Suprapubic skin (tissue), 4 donors: ENCODE measurements at places on chromosomes 3 and 15.

- H3K4me1 ChIP-seq = peaks cover 5% of the 10 kb centered on the region
- peaks cover 8% of the 10 kb centered on the region for H3K27me3 ChIP-seq
Measured at GRCh38 chr3:53630547-53630946, 136.1 kb downstream of the CACNA1D start.

GRCh38 chr15:57890351-57890750 is 175.2 kb downstream of the ALDH1A2 start:
- no peak overlapping the region for H3K27ac ChIP-seq
- H3K36me3 ChIP-seq = no peaks in the 10 kb centered on the region
- peaks cover 5% of the 10 kb centered on the region for H3K27me3 ChIP-seq
- no peak for DNase-seq
- H3K4me1 ChIP-seq = no peaks in the 10 kb centered on the region
- no peak overlapping the region for H3K4me3 ChIP-seq

DNA sequence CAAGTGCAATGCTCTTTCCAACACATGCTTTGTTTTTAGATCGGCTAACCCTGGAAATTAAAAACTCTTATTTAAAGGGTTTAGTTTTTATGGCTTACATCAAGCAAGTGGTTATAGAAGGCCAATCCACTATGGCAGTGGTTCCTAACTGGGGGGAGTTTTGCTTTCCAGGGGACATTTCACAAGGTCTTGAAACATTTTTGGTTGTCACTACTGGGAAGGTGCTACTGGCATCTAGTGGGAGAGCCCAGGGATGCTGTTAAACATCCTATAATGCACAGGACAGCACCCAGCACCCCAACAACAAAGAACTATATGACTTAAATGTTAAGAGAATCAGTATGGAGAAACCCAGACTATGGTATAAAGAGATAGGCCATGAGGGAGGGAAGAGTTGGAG is 439.0 kb downstream of the NTRK3 start:
- no peaks in the 10 kb centered on the region for H3K36me3 ChIP-seq
- H3K27me3 ChIP-seq = no peaks in the 10 kb centered on the region
- no peak for DNase-seq
- no peaks in the 10 kb centered on the region for H3K4me1 ChIP-seq

- H3K36me3 ChIP-seq = no peaks in the 10 kb centered on the region
- no peaks in the 10 kb centered on the region for H3K27me3 ChIP-seq
- DNase-seq = no peak
- H3K4me1 ChIP-seq = peaks cover 25% of the 10 kb centered on the region
Measured at GRCh38 chr15:33136353-33136752, 58.2 kb downstream of the FMN1 start.

- H3K4me3 ChIP-seq = no peak overlapping the region
- no peaks in the 10 kb centered on the region for H3K27me3 ChIP-seq
- peaks cover 47% of the 10 kb centered on the region for H3K36me3 ChIP-seq
- no peak for DNase-seq
Measured at GRCh38 chr3:195696632-195697278, 24.0 kb upstream of the MUC20 start.

DNA sequence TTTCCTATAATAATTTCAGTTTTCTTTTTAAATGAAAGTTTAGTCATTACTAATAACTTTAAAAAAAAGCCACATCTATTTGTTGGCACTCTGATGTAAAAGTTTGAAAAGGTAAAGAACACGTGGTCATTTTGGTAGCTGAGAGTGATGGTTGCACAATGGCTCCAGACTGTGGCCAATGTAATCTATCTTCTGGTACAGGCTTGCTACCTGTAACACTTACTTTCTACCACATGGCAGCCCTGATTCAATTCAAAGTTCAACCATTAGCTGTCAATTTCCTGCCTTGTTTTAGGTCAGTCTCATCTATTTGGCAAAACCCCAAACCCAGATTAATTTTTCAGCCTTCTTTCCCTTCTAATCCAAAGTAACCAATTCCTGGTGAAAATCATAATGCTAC is 126.1 kb downstream of the TUSC7 start:
- H3K36me3 ChIP-seq = no peaks in the 10 kb centered on the region
- DNase-seq = no peak
- no peaks in the 10 kb centered on the region for H3K4me1 ChIP-seq
- H3K27ac ChIP-seq = no peak overlapping the region
- no peak overlapping the region for H3K4me3 ChIP-seq
- no peaks in the 10 kb centered on the region for H3K27me3 ChIP-seq

- no peaks in the 10 kb centered on the region for H3K36me3 ChIP-seq
- no peak for DNase-seq
- H3K4me3 ChIP-seq = no peak overlapping the region
- no peaks in the 10 kb centered on the region for H3K4me1 ChIP-seq
- H3K27me3 ChIP-seq = no peaks in the 10 kb centered on the region
Measured at GRCh38 chr3:3918763-3919162, 119.5 kb downstream of the LRRN1 start.

DNA sequence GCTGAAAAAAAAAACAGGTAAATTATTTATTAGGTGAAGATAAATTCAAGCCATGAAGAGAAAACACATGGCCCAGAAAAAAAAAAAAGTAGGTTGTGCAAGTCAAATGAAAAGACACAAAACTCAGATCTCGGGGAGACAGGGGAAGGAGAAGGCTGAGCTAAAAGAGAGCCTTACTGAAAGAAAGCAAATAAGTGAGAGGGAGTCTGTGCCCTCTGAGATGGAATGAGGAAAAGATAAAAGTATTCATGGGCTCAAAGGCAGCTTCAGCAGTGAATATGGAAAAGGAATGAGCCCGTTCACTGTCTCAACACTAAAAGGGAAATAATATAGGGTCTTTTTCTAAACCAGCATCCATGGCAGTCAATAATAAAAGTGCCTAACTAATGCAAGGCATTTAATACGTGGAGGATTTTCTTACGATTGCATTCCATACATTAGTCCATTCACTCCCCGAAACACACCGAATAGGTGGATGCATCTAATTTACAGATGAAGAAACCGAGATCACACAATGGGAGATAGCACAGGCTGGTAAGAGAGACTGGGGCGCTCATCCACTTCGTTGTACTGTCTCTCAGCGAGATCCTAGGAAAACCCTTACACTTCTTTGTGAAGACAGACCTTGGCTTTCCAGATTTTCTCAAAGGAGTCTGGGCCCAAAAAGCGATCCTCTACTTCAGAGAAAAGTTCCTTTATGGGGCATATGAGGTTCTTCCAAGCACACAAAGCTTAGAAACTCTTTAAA is 1.1 kb downstream of the TFDP2 start:
- no peak for DNase-seq
- H3K4me1 ChIP-seq = peaks cover 43% of the 10 kb centered on the region
- peak overlapping the region; percentile 95 for H3K27ac ChIP-seq

DNA sequence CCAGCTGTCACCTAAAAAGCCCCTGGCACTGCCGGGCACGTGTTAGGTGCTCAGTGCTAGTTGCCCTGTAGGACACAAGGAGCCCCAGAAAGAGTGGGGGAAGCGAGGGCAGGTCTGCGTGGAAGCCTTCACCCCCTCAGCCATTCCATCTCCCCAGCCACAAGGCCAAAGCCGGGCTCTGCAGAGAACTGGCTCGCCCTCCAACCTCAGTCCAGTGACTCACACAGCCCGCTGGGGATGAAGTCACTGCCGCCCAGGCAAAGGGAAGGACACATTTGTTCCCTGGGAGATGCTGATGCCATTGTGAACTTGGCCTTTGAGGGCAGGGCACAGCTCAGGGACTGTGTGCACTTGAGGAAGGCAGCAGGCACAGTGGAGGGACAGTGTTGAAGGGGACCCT is 48.1 kb downstream of the IQSEC1 start:
- H3K27me3 ChIP-seq = no peaks in the 10 kb centered on the region
- no peak overlapping the region for H3K27ac ChIP-seq
- DNase-seq = no peak
- H3K4me1 ChIP-seq = peaks cover 41% of the 10 kb centered on the region
- no peaks in the 10 kb centered on the region for H3K36me3 ChIP-seq
- no peak overlapping the region for H3K4me3 ChIP-seq

DNA sequence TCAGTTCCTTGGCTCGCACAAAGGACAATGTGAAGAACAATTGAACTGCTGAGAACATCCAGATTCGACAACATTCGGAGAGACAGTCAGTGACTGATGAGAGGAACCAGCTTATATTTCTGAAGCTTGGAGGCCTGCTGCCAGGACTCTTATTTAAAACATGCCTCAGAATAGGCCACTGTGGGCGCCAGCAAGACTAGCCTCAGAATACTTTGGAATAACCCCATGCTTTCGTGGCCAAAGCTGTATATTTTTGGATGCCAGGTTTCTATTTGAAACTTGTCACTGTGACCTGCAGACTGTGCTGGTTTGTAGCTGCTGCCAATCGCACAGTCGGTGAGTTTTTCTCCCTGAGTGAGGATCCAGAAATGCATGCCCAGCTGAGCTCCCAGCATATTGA is 129.9 kb upstream of the UBE3A start:
- no peak overlapping the region for H3K4me3 ChIP-seq
- H3K36me3 ChIP-seq = no peaks in the 10 kb centered on the region
- no peaks in the 10 kb centered on the region for H3K4me1 ChIP-seq
- H3K27ac ChIP-seq = no peak overlapping the region
- no peak for DNase-seq

DNA sequence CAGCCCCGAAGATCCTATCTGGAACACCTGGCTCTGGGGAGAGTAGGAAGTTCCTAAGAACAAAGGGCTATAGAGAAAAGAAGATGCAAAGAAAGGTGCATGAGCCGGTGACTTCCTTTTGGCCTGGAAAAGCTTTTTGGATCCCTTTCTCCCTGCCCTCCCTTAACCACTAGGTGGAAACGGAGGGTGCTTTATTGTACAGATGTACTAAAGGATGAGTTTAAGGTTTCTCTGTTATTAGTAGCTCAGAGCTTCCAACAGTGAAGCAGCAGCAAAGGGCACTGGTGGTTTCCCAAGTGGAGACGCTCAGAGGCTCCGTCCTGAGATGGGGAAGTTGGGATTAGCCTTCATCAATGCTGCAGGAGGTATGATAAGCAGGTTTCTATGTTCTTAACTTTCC is 5.9 kb upstream of the ADGRG7 start:
- H3K36me3 ChIP-seq = no peaks in the 10 kb centered on the region
- no peak overlapping the region for H3K27ac ChIP-seq
- H3K4me3 ChIP-seq = no peak overlapping the region
- DNase-seq = no peak

GRCh38 chr15:71259866-71260265 is 144.6 kb downstream of the THSD4 start:
- H3K4me1 ChIP-seq = no peaks in the 10 kb centered on the region
- no peak for DNase-seq
- no peak overlapping the region for H3K27ac ChIP-seq
- H3K36me3 ChIP-seq = no peaks in the 10 kb centered on the region

DNA sequence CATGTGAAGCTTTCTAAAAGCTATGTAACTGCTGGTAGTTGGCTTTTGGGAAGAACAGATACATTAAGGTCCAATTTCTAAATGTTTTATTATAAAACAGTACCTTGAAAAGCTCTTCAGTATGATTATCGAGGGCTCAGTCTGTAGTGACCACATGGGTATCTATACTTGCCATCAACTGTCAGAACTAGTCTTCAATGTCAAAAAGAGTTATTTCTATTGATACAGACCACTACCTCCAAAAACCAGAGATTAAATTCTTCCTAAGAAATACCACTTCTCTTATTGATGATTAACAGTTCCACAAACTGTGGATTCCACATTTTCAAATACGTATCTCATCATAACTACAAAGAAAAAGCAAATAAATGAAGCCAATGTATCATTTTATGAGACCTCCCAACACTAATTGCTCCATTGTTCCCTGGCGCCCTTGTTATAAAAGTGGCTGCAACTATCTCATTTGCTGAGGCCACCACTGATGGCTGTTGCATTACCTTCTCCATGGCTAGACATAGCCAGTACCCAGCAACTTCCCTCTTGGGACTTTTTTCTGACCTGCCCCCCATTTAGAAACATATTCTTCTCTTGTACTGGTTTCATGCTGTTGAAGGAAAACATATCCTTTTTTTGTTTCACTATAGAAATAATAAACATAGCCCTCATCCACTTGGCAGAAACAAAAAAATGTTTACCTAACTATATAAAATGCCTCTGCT is 33.9 kb upstream of the MBNL1 start:
- no peak for DNase-seq
- H3K36me3 ChIP-seq = no peaks in the 10 kb centered on the region
- H3K4me3 ChIP-seq = no peak overlapping the region
- H3K27ac ChIP-seq = no peak overlapping the region

DNA sequence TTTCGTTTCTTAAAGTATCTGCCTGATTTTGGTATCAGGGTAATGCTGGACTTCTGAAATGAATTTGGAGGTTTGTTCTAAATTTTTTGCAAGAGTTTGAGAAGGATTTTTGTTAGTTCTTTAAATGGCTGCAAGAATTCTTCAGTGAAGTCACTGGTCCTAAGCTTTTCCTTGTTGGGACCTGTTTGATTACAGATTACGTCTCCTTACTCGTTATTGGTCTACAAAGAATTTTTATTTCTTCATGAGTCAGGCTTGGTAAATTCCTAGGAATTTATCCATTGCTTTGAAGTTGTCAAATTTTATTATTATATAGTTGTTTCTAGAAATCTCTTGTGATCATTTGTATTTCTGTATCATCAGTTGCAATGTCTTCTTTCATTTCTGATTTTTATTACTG is 196.0 kb downstream of the DPH6 start:
- no peak overlapping the region for H3K4me3 ChIP-seq
- H3K27me3 ChIP-seq = no peaks in the 10 kb centered on the region
- DNase-seq = no peak
- no peaks in the 10 kb centered on the region for H3K4me1 ChIP-seq

- peaks cover 61% of the 10 kb centered on the region for H3K36me3 ChIP-seq
- no peaks in the 10 kb centered on the region for H3K27me3 ChIP-seq
- no peak overlapping the region for H3K27ac ChIP-seq
- H3K4me3 ChIP-seq = no peak overlapping the region
- peaks cover 20% of the 10 kb centered on the region for H3K4me1 ChIP-seq
Measured at GRCh38 chr3:128071771-128072453, 19.7 kb downstream of the SEC61A1 start.

DNA sequence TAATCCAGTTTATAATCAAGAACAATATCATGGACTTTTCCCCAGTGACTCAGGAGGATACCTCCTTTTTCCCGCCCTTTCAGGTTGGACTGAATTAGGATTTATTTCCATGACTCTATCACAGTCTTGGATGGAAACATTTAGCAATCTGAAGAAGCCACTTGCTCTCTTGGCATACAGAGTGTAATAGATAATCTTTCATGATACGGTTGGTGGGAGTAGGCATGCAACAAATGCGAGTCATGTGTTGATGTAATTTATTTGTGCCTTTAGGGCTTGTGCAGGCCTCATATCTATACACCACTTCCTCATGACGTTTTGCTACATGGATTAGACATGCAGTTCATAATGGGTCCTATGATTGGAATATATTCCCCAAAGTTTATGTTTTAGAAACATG is 54.2 kb upstream of the MCTP2 start:
- H3K27ac ChIP-seq = no peak overlapping the region
- no peak overlapping the region for H3K4me3 ChIP-seq

- H3K4me1 ChIP-seq = no peaks in the 10 kb centered on the region
- peak overlapping the region; percentile 19 for H3K4me3 ChIP-seq
- no peaks in the 10 kb centered on the region for H3K36me3 ChIP-seq
- H3K27me3 ChIP-seq = no peaks in the 10 kb centered on the region
- no peak for DNase-seq
Measured at GRCh38 chr3:183554377-183554776, 1.1 kb downstream of the KLHL6 start.

- H3K36me3 ChIP-seq = no peaks in the 10 kb centered on the region
- H3K27ac ChIP-seq = no peak overlapping the region
- no peak overlapping the region for H3K4me3 ChIP-seq
- DNase-seq = peak; percentile 29
- H3K27me3 ChIP-seq = no peaks in the 10 kb centered on the region
- H3K4me1 ChIP-seq = no peaks in the 10 kb centered on the region
Measured at GRCh38 chr3:186997473-186997939, 67.2 kb downstream of the ST6GAL1 start.
